Endothelial cell (in vitro differentiated cells): ENCODE measurements at places on chromosomes 4 and X.

DNA sequence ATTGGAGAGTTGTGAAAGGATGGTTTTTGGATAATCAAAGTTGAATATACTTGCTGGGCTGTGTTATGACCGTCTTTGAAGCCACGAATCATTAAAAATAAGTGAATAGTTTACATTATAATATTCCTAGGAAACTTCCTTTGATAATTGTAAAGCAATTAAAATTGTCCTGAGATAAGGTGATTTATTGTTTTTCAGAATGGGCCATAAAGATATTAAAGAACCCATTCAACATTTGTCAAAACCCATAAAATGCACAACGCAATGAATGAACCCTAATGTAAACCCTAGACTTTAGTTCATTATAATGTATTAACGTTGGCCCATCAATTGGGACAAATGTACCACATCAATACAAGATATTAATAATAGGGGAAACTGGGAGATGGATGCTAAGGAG, 11.4 kb downstream of the FHL1 start:
- no peak for DNase-seq

GRCh38 chr4:121675715-121676114, 21.1 kb downstream of the ANXA5 start:
- no peak for DNase-seq

GRCh38 chr4:8738471-8738931, 133.1 kb downstream of the HMX1 start:
- no peak for DNase-seq

DNA sequence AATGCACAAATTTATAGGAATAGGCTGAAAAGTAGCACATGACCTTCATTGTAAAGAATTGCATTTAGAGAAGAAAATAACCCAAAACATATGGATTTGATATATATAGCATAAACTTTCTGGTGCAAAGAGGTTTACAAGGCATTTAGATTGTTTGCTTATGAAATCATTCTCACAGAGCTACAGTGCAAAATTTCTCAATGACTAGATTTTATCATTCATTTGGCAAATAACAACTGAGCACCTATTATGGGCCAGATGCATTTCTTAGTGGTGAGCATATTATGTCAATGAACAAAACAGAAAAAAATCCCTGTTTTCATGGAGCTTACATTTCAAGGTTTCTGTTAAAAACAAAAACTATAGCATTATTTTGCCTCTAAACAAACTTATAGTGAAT, 34.1 kb upstream of the TNIP3 start:
- DNase-seq, result no peak

DNA sequence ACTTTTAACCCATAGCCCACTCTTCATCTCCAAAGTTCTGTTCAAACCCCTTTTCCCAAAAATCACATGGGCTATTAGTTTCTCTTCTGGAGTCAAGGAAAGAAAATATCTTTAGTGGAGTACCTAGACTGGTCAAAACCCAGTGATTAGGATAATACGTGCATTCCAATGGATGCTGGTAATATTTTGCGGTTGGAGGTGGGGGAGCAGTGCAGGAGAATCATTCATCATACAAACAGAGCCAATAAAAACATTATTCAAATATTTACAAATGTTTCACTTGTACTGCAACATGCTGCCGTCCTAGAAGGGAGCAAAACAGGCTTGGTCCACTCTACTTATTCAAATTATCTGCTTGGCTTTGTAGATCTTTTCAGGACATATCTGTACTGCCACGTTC, 57.2 kb upstream of the RAB9B start:
- no peak for DNase-seq

- no peak for DNase-seq
These were observed 46.1 kb downstream of the LAS1L start for GRCh38 chrX:65488495-65488894.
